Activated naive CD4-positive, alpha-beta T cell treated with anti-CD3 and anti-CD28 coated beads, Interleukin-2, amount 50 U/mL, for 72 hours (primary cell): ENCODE measurements at places on chromosomes 13 and 19. TPM values are rescaled to one million over a fixed set of nuclear protein-coding genes. Genes with fewer than 3 reads are reported as not detected.

The CLASRP gene
- total RNA-seq, result 115 TPM

The MTIF3 gene
- total RNA-seq, result 34.7 TPM

The SIGLEC8 gene
- not detected for total RNA-seq

The ZNF724 gene
- 20.4 TPM for total RNA-seq

The PSMD8 gene
- total RNA-seq, result 189 TPM

The KLK14 gene
- total RNA-seq, result 0.68 TPM

The ZIC5 gene
- not detected for total RNA-seq

The KANK3 gene
- 1.7 TPM for total RNA-seq

The TSKS gene
- total RNA-seq, result 0.57 TPM

The TIMM44 gene
- total RNA-seq, result 99.3 TPM

The CGB5 gene
- not detected for total RNA-seq

The IGFL2 gene
- 1.0 TPM for total RNA-seq

The ZNF418 gene
- 3.1 TPM for total RNA-seq

The PEX11G gene
- total RNA-seq, result 0.74 TPM

The ERICH4 gene
- total RNA-seq, result not detected
